ENCODE measurements at places on chromosomes 2 and 18.
A peak's percentile ranks its signal among the peaks of the same experiment; 100 is the strongest.

GRCh38 chr18:3525870-3526420 is 76.0 kb downstream of the TGIF1 start:
- DNase-seq: peak; percentile 0

GRCh38 chr2:143128681-143129580 is at the start of gene ARHGAP15:
TSS of gene ARHGAP15 (plus strand) at chr2:143129419.
- peak; percentile 42 for DNase-seq

GRCh38 chr2:72515696-72516095 is 310.1 kb downstream of the EXOC6B start:
- DNase-seq: no peak

DNA sequence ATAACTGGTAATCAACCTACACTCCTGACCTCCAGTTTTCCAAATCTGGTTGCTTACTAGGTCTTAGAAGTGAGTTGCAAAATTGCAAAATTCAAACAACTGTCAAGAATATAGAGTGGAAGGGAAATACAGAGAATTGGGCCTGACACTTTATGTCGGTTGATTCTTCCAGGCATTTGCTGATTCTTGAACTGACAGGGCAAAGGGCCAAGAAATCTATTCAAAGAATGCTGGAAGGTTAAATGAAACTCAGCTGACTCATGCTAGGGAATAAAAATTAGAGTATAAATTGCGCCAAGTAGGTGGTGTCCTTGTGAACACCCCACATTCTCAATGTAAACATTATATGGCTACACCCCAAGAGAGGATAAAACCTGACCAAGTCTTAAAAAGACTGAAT is 21.5 kb upstream of the ZSCAN30 start:
- DNase-seq: no peak

DNA sequence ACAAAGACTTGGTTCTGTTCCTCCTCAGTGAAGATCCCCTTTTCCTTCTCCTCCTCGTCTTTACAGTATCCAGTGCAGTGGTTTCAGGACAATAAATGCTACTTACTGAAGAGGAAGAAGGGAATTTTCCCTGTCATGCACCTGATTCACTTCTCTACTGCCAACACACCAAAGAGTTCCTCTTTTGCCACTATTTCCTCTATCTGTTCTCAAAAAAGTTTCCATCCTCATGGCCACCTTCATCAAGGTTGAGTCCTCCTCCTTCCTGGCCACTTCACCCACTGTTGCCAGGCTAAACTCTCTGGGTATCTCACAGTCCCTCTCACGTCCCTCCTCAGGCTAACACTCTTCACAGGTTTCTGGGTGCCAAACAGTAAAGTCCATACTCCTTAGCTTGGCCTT is 41.7 kb downstream of the PLEKHM3 start:
- DNase-seq: no peak

- no peak for DNase-seq
These were observed 31.4 kb downstream of the ARL5A start for GRCh38 chr2:151796774-151797173.

DNA sequence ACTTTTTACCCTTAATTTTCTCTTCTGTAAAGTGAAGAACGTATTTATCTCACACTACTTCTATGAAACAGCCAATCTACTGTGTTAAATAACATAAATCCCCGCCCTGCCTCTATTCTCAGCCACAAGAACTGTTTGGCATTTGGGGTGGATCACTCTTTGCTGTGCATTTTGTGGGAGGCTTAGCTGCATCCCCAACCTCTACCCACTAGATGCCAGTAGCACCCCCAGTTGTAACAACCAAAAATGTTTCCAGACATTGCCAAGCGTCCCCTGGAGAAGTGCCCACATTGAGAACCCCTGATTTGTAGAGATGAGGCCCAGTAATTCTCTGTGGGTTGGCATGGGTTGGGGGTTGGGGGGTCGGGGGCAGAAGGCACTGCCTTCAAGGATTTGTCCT is 94.7 kb upstream of the BOD1L2 start:
- no peak for DNase-seq

GRCh38 chr2:109601783-109602182 is 12.0 kb downstream of the SEPTIN10 start:
- DNase-seq: no peak

GRCh38 chr2:73174941-73175662 is 27.3 kb upstream of the NOTO start:
- no peak for DNase-seq

GRCh38 chr18:23567671-23568070 is 18.6 kb downstream of the NPC1 start:
- no peak for DNase-seq

DNA sequence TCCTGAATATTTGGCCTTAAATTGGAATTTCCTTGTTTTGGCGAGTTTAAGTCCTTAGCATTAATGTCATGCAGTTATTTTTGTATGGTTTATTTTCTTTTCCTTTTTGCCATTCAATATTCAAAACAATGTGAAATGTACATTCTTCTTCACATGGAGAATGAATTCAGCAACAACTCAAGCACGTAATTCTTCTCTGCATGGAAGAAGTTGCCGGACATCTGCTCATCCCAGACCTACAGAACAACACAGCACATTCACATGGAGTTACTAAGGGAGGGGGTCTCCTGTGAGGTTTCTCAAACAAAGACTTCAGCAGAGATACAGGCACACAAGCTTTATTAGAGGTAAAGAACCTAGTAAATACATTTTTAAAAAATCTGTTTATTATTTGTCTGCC is 236.8 kb downstream of the SATB2 start:
- no peak for DNase-seq

DNA sequence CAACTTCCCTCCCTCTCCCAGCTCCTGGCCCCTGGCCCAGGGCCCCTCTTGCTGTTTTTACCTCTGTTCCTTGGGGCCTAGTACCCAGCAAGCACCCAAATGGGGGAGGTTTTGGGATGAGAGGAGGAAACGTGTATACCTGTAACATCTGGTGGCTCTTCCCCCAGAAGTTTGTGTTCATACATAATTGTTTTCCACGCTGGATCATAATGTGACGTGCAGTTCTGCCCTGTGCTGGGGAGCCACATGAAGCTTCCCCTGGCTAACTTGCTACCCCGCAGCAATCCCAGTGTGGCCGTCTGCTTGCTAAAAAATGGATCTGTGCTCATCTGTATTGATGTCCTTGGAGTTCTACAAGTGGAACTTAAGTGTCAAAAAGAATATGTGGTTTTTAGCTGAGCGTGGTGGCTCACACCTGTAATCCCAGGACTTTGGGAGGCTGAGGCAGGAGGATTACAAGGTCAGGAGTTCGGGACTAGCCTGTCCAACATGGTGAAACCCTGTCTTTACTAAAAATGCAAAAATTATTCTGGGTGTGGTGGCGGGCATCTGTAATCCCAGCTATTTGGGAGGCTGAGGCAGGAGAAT is 36.5 kb downstream of the ANO7 start:
- no peak for DNase-seq

DNA sequence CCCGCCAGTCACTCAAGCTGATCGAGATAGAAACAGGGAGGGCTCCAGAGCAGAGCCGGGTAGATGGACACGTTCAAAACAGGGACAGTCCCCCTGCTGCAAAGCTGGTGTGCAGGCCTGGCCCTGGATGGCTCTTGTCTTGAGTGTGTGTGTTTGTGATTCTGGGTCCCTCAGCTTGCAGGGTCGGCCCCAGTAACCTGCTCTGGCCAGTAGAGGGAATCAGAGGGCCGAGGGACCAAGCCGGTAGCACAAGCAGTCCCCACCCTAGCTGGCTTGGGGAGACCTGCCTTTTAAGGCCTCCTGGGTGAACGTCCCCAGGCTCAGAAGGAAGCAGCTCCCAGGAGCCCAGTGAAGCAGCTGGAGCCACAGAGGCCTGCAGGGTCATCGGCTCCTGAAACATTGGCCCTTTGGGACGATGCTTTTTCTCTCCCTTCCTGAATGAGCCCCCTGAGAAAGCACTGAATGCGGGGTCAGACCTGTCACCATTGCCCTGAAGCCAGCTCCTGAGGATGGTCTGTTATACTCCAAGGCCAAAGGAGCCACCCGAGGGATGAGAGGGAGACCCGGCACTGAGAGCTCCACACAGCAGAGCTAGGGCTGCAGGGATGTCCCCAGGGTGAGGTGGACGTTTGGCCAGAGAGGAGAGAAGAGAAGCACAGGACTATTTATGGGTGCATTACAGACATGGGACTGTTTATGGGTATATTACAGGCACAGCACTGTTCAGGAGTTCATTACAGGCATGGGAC is 15.4 kb upstream of the MLPH start:
- peak; percentile 26 for DNase-seq

GRCh38 chr2:82790206-82791021 is 1668.7 kb downstream of the SUCLG1 start:
- no peak for DNase-seq

- DNase-seq: no peak
These were observed 65.9 kb downstream of the AP1S3 start for GRCh38 chr2:223771475-223771874.

- no peak for DNase-seq
These were observed 299.3 kb downstream of the CELF4 start for GRCh38 chr18:37266290-37266689.

DNA sequence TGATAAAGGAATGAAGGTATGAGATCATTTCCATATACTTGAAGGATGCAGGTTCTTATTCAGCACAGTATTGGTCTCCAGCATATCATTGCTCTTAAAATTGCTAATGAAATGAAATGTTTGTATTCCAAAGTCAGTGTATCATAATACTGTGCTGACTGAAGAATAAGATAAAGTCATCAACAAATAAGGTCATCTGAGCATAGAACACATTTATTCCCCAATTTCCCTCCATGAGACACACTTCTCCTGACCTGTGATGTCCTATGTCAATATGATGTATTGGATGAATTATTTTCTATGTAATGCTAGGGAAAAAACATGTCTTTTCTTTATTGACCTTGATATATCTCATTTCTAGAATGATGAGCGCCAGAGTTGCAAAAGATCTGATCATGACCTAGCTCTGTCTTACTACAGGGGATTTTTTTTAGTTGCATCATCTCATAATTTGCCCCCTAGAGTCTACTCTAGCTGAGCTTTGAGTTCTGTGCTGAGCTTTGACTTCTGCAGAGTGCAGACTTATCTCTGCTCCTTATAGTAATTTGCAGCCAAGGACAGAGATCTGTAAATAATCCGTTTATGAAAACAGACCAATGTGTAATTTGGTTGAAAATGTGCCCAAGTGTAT is 859.8 kb downstream of the TRIB2 start:
- no peak for DNase-seq

GRCh38 chr2:220148471-220149248 is 521.2 kb downstream of the SLC4A3 start:
- no peak for DNase-seq

DNA sequence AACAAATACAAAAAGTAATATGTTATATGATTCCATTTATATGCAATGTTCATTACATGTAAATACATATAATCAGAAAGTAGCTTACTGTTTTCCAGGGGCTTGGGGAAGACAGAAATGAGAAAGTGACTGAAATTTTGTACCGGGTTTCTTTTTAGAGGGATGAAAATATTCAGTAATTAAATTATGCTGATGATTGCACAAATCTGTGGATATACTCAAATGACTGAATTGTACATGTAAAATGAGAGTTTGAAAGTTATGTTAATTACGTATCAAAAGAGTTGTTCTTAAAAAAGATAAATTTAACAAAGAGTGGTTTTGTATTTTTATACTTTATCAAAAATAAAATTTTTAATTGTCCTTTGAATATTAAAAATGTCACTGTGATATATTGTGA is 856.3 kb downstream of the DSC3 start:
- DNase-seq: no peak

- no peak for DNase-seq
These were observed 42.7 kb downstream of the MDH1 start for GRCh38 chr2:63631501-63631900.

DNA sequence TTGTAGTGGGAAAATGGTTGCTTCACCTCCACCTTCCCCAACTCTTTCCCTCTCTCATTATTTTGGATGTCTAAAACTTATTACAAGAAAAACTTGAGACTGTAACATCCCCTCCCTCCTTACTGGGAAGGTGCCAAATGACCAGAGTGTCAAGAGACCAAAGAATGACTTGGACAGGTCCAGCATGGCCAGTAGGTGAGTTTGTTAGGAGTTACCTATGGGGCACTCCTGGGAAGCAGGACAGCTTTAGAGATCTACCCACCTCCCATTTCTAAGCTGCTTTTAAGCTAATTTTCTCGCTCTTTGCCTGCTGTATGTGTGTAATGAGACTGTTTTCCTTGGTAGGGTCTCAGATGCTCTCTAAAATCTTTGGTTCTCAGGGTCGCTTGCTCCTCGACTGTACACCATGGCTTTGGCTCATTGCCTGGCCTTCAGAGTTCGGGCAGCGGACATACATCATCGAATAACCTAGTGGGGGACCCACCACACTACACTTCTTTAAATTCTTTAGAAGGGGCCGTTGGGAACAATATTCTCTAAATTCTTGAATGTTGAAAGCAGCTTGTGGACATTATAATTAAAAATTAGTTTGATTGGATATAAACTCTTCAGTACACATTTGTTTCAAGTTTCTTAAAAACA is 45.2 kb downstream of the SLC30A6 start:
- no peak for DNase-seq

- DNase-seq: no peak
These were observed 9.6 kb downstream of the PTGR3 start for GRCh38 chr18:75199327-75199726.

GRCh38 chr2:112032224-112032586 is 22.9 kb upstream of the TMEM87B start:
- no peak for DNase-seq

Data from stimulated activated CD4-positive, alpha-beta T cell treated with anti-CD3 and anti-CD28 coated beads, Interleukin-1b, Interleukin-23, amount 100 ng/mL, for 4 hours (primary cell).